ENCODE measurements at places on chromosomes 7 and 10.

GRCh38 chr7:139575338-139575680, 51.8 kb downstream of the CLEC2L start:
- no peak for DNase-seq

GRCh38 chr7:26648554-26648953, 215.8 kb downstream of the SKAP2 start:
- DNase-seq, result no peak

- DNase-seq, result no peak
Observed at GRCh38 chr10:33807531-33808359, 473.3 kb upstream of the NRP1 start.

GRCh38 chr10:14698111-14698828, 76.4 kb downstream of the FAM107B start:
- no peak for DNase-seq

- no peak for DNase-seq
Observed at GRCh38 chr10:131874991-131875451, 25.8 kb upstream of the PPP2R2D start.

DNA sequence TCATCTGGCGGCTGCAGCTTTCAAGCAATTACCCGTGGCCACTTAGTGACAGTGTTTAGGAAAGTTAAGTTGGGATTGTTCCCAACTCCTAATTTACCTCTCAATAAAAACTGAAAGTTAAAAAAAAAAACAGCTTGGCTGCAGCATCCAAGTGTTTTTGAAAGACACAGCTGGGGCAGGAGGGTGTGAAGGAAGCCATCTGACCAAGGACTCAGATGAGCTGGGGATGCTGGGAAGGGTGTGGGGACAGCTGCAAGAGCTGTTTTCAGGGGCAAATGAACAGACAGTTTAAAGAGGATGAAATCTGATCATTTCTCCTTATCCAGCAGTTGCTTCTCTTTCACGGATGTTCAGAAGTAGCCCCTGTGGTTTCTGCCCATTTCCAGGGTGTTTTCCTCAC, 129.2 kb upstream of the CDCA7L start:
- DNase-seq, result no peak

DNA sequence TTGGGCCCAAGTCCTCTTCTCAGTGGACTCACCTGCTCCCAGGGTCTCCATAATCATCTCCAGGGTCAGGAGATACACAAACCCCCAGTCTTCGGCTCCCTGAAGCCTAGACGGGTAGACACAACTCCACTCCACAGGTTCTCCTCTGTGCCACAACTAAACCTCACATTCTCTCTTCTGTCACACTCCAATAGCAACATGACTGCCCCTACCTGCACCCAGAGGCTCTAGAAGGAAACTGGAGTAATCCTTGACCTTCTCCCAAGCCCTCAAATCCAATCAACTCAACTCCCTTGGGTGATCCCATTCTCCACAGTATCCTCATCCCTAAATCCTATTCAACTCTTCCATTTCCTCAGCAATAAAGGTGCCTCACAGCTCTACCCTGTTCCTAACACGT, 16.2 kb downstream of the HNRNPF start:
- no peak for DNase-seq

- DNase-seq, result no peak
Observed at GRCh38 chr7:157630301-157630853, 293.6 kb downstream of the DNAJB6 start.

DNA sequence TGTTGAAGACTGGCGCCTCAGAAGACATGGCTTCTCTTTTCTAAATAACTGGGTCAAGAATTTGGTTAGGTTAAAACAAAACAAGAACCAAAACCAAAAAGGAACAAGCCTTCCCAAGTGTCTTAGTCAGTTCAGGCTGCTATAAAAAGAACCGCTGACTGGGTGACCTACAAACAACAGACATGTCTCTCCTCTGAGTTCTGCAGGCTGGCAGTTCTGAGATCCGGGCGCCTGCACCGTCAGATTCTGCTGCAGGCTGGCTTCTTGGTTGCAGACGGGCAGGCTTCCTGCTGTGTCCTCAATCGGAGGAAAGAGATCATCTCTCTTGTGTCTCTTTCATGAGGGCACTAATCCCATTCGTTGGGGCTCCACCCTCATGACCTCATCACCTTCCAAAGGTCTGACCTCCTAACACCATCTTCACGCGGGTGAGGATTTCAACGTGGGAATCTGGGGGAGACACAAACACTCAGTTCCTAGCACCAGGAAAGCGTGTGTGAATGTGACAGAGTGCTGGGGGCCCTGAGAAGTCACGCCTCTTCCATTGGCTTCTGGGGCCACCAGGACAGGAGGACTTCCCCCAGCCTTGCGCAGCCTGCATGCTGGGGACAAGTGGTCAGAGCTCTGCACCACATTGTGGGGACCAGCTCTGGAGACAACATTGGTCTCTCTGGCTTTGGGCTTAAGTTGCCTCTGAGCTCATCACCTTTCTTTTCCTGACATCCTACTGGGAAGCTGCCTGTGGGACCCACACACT, 63.1 kb downstream of the ASB13 start:
- DNase-seq, result no peak

GRCh38 chr7:151396328-151396970, 13.4 kb downstream of the WDR86 start:
- no peak for DNase-seq

DNA sequence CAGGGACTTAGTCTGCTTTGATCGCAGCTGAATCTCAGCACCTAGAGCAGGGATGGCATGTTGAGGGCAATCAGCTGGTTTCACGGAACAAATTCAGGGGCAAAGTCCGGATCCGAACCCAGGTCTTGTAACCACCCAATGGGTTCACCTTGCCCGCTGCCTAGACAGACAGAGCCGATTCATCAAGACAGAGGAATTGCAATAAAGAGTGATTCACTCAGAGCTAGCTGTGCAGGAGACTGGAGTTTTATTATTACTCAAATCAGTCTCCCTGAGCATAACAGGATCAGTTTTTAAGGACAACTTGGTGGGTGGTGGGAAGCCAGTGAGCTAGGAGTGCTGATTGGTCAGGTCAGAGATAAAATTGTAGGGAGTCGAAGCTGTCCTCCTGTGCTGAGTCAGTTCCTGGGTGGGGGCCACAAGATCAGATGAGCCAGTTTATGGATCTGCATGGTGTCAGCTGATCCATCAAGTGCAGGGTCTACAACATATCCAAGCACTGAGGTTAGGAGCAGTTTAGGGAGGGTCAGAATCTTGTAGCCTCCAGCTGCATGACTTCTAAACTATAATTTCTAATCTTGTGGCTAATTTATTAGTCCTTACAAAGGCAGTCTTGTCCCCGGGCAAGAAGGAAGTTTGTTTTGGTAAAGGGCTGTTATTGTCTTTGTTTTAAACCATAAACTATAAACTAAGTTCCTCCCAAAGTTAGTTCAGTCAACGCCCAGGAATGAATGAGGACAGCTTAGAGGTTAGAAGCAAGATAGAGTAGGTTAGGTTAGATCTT, 43.5 kb upstream of the CHST3 start:
- DNase-seq, result no peak

GRCh38 chr7:73373741-73374140, 45.8 kb downstream of the FKBP6 start:
- no peak for DNase-seq

DNA sequence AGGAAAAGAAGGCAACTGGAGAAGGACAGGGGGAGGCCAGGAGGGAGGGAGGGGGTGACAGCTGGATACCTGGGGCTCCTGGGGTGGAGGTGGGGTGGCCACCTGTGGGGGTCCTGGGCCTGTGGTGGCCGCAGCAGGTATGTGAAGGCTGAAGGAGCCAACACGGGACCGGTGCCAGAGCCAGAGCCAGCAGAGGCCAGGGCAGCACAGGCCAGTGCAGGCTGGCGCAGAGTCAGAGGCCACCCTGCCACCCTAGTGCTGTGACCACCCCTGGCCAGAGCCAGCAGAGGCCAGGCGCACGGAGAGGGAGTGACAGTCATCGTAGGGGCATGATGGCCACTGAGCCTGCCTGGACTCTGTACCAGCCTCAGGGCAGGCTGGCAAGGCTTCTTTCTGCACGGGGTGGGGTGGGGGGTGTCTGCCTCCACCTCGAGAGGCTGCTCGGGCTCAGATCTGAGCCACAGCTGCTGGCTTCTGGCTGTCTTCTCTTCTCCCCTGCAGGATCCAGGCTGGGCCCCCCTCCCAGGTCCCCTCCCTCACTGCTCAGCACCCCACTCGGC, 28.8 kb downstream of the YKT6 start:
- no peak for DNase-seq

DNA sequence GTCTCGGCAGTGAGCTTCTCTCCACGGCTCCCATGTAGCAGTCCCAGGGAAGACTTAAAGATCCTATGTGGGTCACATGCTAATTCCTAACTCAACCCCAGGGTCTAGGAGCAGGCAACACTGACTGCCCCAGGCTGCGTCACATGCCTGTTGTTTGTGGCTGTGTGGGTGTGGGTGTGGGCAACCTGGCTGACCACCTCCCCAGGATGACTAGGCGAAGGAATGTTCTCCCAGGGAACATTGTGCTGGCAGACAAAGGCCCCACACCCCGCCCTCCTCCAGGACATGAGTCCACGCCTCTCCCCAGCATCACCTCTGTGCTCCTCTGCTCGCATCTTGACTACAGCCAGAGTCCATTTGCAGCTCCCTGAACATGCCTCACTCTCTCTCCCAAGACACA, 30.3 kb downstream of the SLC29A3 start:
- no peak for DNase-seq

DNA sequence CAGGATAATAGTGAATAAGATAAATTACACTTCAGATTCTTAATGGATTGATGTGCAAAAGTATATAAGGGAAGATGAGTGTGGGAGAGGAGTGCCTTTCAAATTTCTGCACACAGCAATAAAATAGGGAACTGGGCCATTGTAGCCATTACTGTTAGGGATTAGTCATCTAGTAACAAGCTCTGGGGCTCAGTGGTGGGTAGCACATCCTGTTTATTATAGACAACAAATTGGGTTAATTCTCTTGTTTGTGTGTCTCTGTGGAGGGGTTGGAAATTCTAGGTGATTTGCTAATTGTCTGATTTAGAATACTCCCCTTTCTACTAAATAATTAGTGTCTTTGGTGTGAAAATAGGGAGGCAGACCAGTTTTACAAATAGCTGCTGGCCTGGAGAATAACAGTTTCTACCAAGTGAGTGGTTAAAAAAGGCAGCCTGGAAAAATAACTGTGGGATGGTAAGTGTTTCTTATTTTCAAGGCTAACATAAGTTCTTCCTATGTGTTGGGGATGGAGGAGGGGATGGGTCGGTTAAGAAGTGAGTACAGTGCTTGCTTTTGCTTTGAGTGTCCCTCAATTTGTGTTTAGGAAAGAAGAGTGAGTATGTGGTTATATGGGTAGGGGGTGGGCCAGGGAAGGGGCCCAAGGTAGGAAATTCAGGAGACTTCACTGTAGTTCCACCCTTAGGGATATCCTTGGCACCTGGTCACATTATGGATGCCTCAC, 43.3 kb upstream of the TMEM248 start:
- no peak for DNase-seq

DNA sequence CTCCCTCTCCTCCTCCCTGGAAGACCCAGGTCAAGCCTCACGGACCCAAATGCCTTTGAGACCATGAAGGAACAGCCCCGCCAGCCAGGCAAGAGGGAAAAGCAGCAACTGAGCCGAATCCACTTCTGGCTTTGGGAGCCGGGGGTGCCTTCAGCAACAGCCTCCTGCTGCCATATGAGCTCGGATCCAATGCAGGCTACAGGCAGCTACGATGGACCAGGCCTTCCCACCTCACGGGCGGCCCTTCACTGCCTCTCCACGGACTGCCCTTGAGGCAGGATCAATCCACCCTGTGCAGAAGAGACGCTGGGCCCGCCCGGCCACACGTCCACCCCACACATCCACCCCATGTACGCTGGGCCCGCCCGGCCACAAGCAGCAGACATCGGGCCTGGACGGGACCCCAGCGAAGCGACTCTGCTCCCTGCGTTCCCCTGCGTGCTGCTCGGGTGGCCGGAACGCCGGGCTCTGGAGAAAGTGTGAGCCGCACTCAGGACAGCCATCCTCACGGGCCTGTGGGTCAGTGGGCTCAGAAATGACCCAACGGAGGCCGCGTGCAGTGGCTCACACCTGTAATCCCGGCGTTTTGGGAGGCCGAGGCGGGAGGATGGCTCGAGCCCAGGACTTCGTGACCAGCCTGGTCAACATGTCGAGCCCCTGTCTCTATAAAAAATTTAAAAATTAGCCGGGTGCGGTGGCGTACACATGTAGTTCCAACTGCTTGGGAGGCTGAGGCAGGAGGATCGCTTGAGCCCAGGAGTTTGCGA, 82.0 kb downstream of the FOXL3 start:
- no peak for DNase-seq

DNA sequence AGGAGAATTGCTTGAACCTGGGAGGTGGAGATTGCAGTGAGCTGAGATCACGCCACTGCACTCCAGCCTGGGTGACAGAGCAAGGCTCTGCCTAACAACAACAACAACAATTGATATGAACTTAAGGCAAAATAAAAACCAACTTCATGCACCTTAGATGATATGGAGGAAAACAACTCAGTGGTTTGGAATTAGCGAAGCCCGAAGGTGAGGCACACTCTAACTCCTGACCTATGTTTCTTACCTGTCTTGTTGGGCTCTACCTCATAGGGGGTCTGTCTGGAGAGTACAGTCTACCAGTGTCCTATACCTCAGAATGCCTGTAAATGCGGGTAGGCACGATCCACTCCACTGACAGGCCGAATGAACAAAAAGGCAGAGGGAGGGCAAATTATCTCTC, 24.3 kb upstream of the COBL start:
- no peak for DNase-seq

GRCh38 chr7:305410-306151, 15.6 kb downstream of the FOXL3 start:
- DNase-seq, result no peak

GRCh38 chr7:133682364-133683181, 429.7 kb downstream of the EXOC4 start:
- DNase-seq, result no peak

- DNase-seq, result no peak
Observed at GRCh38 chr7:22601003-22601402, 101.0 kb upstream of the STEAP1B start.

DNA sequence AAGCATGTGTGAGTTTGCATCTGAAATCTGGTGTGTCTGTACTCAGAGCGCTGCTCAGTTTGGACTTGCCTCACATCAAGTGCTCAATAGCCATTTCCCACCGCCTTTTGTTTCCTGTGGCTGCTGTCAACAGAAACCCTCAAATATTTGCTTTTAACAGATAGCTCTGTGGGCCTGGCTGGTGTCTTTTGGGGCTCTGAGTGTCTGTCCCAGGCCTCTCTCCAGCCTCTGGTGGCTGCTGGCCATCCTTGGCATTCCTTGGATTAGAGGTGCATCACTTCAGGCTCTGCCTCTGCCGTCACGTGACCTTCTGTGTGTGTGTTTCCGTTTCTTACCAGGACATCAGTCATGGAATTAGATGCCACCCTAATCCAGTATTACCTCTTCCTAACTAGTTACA, 9.3 kb downstream of the YKT6 start:
- no peak for DNase-seq

Measured in omental fat pad (tissue), 4 donors.